GM23338 (cell line): ENCODE measurements at places on chromosomes 13 and 19.

DNA sequence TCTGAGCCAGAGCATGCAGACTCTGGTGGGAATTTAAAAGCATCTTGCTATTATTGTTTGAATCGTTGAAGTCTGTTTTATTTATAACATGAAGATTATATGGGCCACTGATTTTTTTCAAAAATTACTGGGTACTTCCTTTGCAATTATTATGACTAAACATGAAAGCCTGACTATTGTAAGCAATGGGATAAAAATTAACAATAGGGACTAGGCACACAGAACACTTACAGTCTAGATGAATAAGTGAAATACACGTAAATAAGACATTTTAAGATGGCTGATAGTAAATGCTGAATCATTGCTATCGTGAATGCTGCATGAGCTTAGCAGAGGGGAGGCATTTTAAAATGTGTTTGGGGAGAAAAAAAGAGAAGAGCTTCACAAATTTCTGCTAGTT, 81.0 kb upstream of the MAB21L1 start:
- DNase-seq, result no peak

DNA sequence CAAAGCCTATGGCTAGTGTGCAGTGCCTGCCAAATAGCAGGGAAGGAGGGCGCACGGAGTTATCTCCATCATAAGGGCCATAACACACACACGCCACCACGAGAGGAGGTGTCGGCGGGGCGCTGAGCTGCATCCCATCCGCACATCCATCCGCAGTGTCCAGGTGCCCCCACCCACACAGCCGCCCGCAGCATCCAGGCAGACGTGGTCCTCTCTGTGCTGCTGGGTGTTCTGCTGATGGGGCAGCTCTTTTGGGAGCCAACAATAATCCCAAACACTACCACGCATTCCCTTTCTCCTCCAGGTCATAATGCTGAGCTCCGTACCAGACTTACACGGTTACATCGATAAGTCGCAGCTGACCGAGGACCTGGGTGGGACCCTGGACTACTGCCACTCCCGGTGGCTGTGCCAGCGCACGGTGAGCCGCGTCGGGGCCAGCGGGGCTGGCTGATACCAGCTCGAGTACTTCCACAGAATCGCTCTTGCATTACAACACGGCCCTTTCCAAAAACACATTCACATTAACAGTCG, 41.5 kb upstream of the F7 start:
- no peak for DNase-seq

DNA sequence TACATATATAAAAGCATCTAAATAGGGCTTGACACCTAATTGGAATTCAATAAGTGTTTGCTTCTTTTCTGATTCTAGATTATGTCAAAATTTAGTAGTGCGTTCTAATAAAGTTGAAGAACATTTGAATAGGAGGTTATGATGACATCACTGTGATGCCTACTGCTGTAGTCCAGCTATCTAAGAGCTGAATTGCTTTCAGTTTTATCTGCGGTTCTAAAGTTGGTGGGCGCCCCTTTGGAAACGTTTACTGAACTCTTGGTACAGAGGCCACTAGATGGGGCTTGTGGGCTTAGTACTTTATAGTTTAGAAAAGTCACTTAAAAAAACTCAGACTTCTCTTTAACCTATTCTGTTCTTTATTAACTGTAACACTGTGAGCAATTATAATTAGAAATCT, 776.9 kb downstream of the GPC5 start:
- peak; percentile 67 for DNase-seq

DNA sequence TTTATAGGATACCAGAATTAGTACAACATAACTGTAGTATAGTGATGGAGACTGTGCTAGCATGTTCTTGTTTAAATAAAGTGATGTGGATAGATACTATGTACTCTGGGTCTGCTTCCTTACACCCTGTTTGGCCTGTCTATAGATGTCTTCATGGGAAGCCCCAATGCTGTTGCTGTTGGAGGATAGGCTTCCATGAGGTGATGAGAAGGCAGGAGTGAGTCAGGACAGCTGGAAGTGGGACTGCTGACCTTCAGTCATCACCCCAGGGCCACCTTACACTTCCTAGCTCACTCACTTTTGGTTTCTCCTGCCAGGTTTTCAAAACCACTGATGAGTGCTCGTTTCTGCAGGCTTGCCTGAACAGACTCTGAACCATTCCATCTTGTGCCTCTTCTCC, 4.2 kb downstream of the KCTD4 start:
- no peak for DNase-seq

GRCh38 chr19:3409346-3410064, 43.1 kb downstream of the NFIC start:
- DNase-seq, result no peak

DNA sequence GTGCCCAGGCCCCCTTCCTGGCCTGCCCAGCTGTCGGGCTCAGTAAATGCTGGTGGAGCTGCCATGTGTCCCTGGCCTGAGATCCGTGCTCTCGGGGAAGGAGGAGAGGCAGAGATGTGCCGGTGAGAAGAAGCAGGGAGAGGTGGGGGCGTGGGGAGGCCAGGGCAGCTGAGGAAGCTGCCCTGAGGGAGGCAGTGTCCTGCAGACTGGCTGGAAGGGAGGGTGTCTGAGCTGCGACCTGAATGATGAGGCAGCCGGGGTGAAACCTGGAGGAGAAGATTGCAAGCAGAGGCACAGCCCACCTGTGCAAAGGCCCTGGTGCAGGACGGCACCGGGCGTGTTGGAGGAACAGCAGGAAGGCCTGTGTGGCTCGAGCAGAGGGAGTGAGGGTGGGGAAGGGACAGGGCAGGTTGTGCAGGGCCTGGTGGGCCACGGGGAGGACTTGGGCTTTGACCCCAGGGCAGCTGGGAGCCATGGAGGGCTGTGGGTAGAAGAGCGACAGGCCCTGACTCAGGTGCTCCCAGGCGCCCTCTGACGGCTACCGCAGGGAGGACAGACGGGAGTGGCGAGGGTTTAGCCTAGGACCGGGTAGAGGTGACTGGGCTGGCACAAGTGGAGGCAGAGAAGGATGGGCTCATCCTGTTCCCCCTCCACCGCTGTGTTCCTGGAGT, 14.0 kb upstream of the CELF5 start:
- peak; percentile 84 for DNase-seq

DNA sequence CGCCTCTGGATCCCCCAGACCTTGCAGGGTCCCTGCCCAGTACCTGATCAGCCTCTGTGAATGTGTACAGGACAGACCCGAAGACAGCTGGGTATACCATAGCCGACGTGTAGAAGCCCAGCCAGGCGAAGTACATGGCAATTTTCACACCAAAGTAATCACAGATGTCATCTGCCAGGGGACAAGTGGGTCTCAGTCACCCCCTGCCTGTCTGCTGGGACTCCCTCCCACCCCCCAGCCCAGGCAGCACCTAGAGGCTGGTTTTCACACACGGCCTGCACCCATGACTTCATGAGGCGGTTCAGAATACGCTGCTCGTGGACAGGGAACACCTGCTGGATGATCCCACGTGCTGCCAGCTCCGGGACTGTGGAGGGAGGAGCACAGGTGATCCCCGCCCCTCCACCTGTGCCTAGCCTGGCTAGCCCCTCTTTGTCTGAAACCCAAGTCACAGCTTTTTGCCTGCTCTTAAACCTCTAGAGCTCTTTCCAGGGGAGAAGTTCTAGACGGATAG, 3.6 kb downstream of the ANO8 start:
- DNase-seq, result no peak

- DNase-seq, result no peak
Measured at GRCh38 chr19:7618348-7618747, 11.0 kb downstream of the XAB2 start.

DNA sequence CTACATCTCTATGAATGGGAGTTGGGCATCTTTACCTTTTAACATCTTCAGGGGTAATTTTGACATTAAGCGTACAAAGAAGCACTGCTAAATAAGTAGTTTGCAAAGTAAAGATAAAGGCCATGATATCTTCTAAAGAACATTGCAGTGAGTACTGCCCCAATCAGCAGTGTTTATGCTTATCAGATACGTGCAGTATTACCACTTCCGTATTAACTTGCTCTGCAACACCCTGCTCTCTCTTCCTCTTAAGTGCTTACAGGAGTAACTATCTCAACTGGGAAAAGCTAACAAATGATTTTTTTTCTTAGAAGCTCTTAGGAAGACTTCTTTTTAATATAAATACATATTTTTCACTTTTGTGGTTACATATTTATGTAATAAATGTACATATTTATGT, 793.7 kb upstream of the SLC10A2 start:
- DNase-seq, result no peak

- peak; percentile 95 for DNase-seq
Measured at GRCh38 chr13:60261432-60262351, 98.0 kb upstream of the DIAPH3 start.

GRCh38 chr13:99688776-99689175, 187.5 kb downstream of the TM9SF2 start:
- no peak for DNase-seq

- no peak for DNase-seq
Measured at GRCh38 chr13:98284679-98285078, 107.6 kb upstream of the RNF113B start.

DNA sequence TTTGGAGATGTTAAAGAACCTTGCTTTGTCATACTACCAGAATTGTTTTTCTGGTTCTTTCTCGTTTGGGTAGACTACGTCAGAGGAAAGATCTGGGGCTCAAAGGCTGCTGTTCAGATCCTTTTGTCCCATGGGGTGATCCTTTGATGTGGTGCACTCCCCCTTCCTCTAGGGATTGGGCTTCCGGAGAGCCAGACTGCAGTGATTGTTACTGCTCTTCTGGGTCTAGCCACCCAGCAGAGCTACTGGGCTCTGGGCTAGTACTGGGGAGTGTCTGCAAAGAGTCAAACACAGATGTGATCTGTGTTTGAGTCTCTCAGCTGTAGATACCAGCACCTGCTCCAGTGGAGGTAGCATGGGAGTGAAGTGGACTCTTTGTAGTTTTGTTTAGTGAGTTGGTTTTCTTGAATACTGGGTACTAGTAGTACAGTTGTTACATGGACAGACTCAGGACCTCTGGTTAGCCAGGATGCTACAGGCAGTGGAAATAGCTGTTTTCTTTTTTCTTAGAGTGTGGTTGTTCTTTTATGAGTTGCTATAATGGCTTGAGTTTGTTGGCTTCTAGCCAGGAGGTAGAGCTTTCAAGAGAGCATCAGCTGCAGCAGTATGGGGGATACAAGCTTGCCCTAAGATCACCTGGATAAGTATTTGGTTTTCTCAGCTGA, 34.4 kb downstream of the DNAJC15 start:
- DNase-seq, result peak; percentile 27

GRCh38 chr13:34967851-34968562, 25.9 kb downstream of the NBEA start:
- DNase-seq, result no peak

GRCh38 chr19:12847159-12848139, 9.1 kb downstream of the MAST1 start:
- peak; percentile 93 for DNase-seq

DNA sequence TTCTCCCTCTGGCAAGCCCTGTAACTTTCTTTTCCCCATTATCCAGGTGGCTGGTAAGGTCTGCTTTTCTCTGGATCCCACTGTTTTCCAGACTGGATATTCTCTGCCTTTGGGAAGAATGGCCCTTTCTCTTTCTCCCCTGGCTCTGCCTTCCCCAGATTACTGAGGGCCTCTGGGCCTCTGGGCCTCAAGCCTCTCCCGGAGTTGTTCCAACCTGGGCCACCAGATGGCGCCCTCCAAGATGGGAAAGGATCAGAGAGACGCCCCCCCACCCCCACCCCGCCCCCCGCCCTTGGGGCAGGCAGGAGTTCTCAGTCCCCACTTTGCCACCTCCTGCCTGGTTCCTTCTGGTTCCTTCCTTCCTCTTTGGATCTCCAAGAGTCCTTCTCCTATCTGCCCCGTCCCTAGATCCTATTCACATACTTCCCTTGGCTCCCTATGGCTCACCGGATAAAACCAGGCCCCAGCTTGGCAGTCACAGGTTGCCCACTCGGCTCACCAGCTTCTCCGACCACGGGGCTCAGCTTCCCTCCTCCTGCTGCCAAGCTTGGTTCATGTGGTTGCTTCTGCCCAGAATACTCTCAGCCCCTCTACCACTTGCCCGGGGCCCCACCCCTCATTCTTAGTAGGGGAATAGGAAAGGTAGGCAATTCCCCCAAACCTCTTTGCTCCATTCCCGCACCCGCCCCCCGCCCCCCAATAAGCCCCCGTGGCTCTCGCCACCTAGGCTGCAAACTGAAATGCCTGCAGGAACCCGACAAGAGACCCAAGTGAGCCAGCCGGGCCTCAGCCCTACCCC, 13.1 kb downstream of the EPS8L1 start:
- peak; percentile 95 for DNase-seq

GRCh38 chr19:16366056-16366432, 41.4 kb downstream of the KLF2 start:
- DNase-seq, result no peak

GRCh38 chr19:51375504-51376221, 3.2 kb upstream of the NKG7 start:
- no peak for DNase-seq

GRCh38 chr13:87674247-87674738, 3.1 kb downstream of the SLITRK5 start:
- peak; percentile 48 for DNase-seq

- peak; percentile 32 for DNase-seq
Measured at GRCh38 chr19:30226464-30227011, 145.6 kb upstream of the ZNF536 start.

GRCh38 chr13:48236528-48237353, 3.7 kb downstream of the ITM2B start:
- no peak for DNase-seq

DNA sequence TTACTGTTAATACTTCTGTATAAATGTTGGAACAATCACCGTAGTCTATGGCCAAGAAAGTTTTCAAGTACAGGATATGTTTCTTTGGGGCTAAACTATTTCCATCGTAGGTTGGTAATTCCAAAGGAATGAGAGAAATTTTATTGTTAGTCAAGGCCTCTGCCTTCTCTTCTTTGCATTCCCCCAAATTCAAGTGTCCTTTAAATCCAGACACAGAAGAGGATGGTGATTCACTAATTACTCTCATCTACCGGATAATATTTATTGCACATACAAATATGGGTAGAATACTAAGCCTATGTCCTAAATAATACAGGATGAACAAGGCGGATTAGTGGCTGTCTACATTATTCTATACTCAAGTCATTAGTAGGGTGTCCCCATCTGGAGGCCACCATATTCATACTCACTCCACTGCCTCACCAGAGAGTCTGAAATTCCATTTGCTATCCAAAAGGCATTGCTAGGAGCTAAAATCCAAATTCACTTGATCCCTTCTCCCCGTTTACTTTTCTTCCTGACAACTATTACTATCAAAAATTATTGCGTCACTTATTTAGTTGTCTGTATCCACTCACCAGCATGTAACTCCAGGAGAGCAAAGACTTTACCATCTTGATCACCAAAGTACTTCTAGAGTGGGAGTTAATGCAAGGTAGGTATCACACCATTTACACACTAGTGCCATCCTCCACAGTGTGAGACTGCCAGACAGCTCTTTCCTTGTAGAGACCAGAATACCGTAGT, 82.4 kb upstream of the SGCG start:
- no peak for DNase-seq

DNA sequence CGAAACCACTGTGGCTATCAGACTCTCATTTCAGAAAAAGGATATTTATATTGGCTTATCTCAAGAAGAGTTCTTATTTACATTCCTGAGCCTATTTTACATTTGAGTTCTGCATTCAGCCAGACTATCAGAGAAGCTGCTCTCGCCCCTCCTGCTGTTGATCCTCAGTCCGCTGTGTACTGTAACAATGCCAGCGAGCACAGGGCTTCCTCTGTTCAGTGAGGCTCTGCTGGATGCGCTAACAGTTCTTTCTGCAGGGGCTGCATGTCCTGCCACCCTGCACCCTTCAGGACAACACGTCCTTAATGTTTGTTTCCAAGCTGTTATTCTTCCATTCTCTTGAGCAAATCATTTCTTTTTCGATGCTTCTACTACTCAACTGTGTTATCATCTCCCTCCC, 463.7 kb upstream of the SGCG start:
- DNase-seq, result no peak

GRCh38 chr19:45772130-45772840, 3.2 kb upstream of the SIX5 start:
- DNase-seq, result no peak
